Tibial nerve (tissue), 4 donors: ENCODE measurements at places on chromosomes 6 and 20. TPM values are rescaled to one million over a fixed set of nuclear protein-coding genes. Genes with fewer than 3 reads are reported as not detected.

DNA sequence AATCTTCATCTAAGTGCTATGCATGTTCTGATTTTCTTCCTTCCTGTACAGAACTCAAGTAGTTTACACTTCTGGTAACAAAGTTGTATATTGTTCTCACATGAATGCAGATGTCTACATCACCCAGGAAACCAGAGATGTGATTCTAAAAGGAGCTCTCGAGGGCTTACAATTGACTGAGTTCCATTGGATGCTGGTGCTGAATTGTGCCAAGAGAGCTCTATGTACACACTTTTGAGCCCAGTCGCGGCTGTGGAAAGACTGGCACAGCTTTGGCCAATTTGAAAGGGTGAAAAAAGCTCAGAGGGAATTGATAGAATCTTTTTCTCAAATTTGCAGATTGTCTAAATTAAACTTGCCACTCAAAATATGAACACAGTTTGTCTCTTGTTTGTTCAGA is 340.7 kb downstream of the LMBRD1 start:
- H3K4me1 ChIP-seq, result no peaks in the 10 kb centered on the region
- no peak for DNase-seq
- no peaks in the 10 kb centered on the region for H3K27me3 ChIP-seq
- peak overlapping the region; percentile 77 for H3K27ac ChIP-seq

- no peak overlapping the region for H3K27ac ChIP-seq
- H3K4me1 ChIP-seq, result no peaks in the 10 kb centered on the region
- H3K27me3 ChIP-seq, result no peaks in the 10 kb centered on the region
Observed at GRCh38 chr6:47248446-47248845, 61.3 kb downstream of the TNFRSF21 start.

DNA sequence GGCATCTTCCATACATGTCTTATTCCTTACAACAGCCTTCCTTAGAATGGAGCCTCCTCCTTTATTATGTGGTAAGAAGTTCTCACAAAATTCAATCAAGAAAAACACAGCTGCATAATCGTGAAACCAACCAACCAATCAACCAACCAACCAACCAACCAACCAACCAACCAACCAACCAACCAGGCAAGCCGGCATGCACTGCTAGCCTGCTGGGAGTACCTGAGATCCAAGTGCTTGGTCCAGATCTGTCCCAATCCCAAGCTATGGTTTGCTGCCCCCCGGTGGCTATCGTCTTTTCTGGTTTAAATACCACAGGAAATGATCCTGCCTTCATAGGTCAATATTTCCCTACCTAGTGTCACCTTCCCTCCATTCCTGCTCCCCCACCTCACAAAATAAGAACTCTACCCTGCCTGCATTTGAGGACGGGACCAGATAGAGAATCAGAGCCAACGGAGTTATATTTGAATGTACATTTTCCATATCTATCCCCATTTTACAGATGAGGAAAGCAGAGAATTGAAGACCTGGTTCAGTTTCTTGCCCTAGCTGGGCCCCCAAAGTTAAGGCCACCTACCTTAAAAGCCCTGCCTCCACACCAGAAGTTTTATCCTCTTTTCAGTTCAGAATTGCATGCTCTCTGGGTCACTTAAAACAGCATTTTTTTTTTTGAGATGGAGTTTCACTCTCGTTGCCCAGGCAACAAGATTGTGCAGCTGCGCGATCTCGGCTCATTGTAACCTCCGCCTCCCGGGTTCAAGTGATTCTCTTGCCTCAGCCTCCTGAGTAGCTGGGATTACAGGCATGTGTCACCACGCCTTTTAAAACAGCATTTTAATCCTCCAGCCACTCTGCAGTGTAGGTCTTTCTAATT is 27.1 kb downstream of the RAB44 start:
- H3K27ac ChIP-seq, result no peak overlapping the region
- DNase-seq, result peak; percentile 63
- H3K4me3 ChIP-seq, result no peak overlapping the region
- no peaks in the 10 kb centered on the region for H3K36me3 ChIP-seq
- H3K4me1 ChIP-seq, result peaks cover 12% of the 10 kb centered on the region

DNA sequence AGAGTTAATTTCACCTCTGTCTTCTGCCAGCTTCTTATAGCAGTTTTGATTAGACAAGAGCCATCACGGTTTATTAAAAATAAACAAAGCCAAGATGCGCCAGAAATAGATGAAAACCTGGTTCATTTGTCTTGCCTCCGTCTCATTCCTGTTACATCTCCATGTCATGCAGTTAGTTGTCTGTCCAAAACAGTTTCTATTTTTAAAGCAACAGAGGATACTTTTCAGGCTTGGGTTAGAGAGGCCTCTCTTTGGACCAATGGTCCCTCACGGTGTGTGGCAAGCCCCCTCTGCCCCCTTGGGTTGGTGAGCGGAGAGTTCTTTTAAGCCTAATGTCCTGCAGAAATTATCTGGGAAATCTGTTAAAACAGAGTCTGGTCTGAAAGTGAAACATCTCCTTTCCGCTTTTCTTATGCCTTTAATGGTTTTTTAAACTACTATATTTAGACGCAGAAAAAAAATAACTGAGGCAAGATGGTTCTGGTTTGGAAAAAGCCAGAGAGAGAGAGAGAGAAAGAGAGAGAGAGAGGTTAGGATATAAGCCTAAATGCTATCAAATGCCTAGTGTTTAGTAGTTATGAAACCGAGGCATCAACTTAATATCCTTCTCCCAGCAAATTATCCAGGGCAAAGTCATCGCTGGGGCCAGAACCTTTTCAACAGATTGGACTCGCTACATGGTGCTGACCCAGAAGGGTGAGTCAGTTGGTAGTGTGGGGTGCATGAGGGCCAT is 64.5 kb downstream of the ZDHHC14 start:
- H3K4me1 ChIP-seq, result no peaks in the 10 kb centered on the region
- no peak for DNase-seq
- no peaks in the 10 kb centered on the region for H3K36me3 ChIP-seq

DNA sequence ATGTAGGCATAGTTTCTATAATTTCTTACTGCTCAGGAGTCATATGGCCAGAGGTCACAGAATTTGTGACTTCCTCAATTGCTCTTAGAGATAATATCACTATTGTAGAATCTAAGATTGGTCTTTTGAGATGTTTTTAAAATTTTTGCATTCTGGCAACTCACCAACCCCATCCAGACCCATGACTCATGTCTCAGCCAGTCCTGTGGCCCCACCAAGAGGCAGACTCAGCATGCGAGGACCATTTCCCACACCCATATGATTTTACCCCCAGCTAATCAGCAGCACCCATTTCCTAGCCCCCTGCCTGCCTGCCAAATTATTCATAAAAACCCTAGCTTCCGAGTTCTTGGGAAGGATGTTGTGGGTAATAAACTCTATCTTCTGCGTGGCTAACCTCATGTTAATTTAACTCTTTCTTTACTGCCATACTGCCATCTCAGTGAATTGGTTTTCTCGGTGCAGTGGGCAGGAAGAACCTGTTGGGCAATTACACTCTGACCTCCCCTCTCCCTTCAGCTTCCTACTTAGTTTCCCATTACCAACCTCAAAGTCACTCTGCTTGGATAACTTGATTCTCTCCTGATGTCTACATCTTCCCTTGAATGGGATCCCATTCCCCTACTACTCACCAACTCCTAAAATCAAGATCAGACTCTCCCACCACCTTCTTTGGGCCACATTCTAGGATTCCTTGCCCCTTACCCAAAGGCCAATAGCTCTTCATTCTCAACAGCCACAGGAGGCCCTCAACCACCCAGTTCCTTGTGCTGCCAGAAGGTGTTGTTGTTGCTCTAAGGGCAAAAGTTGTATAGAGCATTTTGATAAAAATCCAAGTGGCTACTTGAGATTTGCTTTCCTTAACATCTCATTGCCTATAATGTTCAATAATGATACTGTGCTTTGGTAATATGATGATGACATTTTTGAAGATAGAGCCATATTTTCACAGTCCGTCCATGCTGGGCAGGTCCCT is 16.2 kb upstream of the IYD start:
- no peaks in the 10 kb centered on the region for H3K4me1 ChIP-seq
- no peaks in the 10 kb centered on the region for H3K36me3 ChIP-seq
- no peak for DNase-seq
- no peaks in the 10 kb centered on the region for H3K27me3 ChIP-seq
- no peak overlapping the region for H3K4me3 ChIP-seq
- H3K27ac ChIP-seq, result no peak overlapping the region

FAM210B gene
- 36.8 TPM for total RNA-seq
